ENCODE measurements at places on chromosomes 6 and 20. TPM values are rescaled to one million over a fixed set of nuclear protein-coding genes. Genes with fewer than 3 reads are reported as not detected.

DNA sequence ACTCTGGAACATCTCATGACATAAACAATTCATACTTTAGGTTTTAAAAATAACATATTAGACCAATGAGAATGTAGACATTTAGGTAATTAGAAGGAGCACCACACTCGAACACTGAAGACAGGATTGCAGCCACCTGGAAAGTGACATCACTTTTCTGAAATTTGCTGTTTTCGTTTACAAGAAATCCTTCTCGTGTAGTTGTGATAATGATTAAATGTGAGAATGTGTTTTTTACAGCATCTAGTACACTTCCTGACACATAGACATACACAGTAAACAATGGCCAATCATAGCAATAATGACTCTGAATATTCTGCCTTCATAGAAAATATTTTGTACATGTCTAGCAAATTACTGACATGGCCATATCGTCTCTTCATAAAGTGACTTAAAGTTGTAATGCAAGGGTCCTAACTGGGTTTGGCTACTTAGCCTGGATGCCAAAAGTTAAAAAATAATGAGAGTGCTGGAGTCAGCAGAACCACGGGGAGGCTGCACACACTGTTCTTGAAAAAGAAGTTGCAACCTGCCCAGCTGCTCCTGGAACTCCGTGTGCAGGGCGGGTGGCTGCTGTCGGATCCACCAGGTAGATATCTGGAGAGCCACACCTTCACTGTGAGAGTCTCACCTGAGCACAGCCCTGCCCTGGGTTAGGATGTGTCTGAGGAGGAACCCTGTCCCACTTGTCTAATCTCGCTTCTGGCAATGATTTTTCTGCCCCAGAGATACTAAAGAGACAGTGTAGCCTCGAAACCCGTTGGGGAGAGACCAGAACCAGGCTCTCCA lies 212.9 kb downstream of the QKI start:
- DNase-seq = no peak

DNA sequence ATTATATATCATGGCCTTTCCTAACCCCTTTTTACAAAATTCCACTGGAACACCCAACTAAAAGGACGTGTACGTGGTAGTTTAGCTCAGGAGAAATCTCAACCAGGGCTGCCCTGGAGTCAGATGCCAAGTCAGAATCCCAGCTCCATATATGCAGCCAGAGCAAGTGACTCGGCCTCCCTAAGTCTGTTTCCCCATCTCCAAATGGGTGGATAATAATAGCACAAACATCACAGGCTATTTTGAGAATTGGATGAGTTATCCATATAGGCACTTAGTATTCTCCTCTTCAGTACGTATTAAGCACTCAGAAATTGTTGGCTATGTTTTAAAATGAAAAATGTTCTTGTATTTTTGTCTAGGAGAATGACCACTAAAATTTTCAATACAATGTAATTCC lies 481.5 kb downstream of the CD109 start:
- no peak for DNase-seq

GRCh38 chr20:34875642-34876405 lies 588 bp upstream of the ACSS2 start:
- DNase-seq = no peak

RWDD2A gene
- 4.5 TPM for total RNA-seq

All from naive thymus-derived CD4-positive, alpha-beta T cell (primary cell).